Activated CD4-positive, CD25-positive, alpha-beta regulatory T cell (primary cell): ENCODE measurements at places on chromosomes 3 and 15.

- DNase-seq: peak; percentile 30
Measured at GRCh38 chr15:75732809-75733451, 20.3 kb upstream of the CSPG4 start.

- no peak for DNase-seq
Measured at GRCh38 chr3:69090021-69090420, 5.3 kb downstream of the ARL6IP5 start.

DNA sequence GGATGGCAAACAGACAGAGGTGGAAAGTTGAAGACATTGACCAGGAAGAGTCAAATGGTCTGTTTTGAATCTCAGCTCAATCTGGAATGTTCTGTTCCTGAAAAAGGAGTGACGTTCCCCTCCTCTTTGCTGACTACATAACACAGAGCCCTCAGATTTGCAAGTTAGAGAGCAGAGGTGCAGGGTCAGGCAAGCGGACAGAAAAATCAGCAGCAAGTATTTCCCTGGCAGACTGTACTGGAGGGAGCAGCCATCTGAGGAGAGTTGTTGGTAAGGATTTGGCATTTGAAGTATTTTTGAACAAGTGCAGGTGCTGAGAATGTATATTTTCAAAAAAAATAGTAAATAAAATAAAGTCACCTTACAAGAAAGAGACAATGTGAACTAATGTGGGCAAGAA, 17.6 kb downstream of the ZNF80 start:
- DNase-seq: no peak

DNA sequence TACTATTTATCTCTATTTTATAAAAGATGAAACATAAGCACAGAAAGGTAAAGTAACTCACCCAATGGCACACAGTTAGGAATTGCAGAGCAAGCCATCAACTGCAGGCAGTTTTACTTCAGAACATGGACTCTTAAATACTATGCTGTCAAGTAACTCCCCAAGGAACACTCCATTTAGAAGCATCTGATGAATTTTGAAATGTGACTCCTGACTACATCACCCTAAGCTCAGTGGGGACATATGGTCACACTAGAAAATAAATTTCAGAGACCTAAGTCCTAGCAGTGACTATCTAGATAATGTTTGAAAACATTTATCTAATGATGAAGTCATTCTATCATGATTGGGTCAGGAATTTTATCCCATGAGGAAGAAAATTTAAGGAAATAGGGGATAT, 272.8 kb upstream of the ARRDC4 start:
- no peak for DNase-seq

DNA sequence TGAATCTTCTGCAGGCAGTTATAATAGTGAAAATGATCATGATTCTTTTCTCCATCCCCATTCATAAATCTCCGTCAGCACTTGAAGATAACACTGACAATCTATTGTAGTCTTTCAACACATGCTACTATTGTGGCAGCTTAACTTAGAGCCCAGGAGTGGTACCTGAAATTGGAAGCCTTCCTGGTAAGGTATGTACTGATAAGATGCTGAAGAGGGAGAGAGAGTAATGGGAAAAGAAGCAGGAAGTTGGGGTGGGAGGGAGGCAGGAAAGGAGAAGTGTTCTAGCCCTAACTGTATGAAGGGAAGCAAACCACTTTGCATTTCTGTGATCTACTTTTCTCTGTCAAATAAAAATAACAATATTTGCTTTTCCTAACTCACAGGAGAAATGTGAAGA, 197.4 kb upstream of the RORA start:
- DNase-seq: no peak

DNA sequence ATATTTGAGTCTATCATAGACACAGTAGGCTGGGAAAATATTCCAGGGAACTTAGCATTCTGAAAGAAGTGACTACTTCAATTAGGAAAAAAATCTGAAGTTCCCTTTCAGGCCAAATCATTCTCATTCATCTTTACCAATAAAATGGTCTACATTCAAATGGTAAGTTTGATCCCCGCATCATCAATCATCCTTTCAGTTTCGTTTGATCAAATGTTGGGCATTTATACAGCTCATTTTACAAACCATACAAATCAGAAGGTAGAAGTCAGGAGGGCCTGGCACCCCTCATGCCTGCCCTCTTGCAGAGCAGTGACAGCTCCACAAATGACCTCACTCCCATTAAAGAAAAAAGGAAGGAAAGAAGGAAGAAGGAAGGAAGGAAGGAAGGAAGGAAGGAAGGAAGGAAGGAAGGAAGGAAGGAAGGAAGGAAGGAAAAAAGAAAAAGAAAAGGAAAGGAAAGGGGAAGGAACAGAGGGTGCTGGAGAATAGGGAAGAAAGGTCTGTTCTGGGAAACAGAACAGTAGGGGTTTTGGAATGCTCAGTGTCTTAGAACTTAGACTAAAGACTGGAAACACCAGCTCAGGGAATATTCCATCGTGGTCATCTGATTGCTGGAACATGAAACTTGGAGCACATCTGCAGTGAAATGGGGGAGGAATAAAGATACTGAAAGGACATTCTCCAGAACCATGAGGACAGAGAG, 86.1 kb downstream of the XXYLT1 start:
- no peak for DNase-seq

GRCh38 chr3:88038566-88038965, 20.2 kb downstream of the CGGBP1 start:
- no peak for DNase-seq

- DNase-seq: no peak
Measured at GRCh38 chr3:162142511-162142910, 645.9 kb downstream of the OTOL1 start.

GRCh38 chr3:17432236-17432635, 310.2 kb downstream of the TBC1D5 start:
- no peak for DNase-seq

DNA sequence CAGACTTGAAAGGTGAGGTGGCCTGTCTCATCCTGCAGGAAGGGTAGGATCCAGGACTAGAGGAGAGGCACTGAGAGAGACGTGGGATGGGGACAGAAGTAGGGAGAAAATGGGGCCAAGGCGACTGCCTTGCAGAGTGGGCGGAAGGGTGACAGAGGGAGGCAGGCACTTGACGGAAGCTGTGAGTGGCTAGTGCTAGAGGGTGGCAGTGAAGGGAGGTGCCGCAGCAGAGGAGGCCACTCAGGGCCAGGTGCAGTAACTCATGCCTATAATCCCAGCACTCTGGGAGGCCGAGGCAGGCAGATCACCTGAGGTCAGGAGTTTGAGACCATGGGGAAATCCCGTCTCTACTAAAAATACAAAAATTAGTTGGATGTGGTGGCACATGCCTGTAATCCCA, 7.3 kb downstream of the CCDC33 start:
- DNase-seq: no peak

DNA sequence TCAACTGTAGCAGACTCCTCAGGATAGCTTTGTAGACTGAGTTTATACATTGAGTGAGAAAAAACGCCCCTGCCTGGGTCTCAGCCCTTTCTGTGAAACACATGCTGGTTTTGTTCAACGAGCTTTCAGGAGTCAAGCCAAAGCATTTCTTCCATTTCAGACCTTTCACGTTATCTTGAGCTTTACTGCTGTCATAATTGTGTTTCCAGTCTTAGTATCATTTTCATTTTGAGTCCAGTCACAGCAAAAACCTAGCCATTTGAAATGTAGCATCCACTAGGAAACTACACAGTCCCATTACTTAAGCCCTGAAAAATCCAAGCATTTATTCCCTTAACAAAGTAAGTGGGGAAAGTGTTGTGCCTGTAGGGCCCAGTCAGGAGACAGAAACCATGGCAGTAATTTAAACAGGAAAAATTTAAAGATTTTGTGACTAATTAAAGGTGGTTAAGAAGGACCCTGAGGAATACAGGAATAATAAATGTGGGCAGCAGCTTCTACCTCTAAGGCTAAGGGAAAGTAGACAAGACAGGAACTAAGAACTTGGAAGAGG, 110.1 kb upstream of the ABHD17C start:
- DNase-seq: no peak

GRCh38 chr3:192817053-192817452, 89.7 kb upstream of the FGF12 start:
- no peak for DNase-seq

DNA sequence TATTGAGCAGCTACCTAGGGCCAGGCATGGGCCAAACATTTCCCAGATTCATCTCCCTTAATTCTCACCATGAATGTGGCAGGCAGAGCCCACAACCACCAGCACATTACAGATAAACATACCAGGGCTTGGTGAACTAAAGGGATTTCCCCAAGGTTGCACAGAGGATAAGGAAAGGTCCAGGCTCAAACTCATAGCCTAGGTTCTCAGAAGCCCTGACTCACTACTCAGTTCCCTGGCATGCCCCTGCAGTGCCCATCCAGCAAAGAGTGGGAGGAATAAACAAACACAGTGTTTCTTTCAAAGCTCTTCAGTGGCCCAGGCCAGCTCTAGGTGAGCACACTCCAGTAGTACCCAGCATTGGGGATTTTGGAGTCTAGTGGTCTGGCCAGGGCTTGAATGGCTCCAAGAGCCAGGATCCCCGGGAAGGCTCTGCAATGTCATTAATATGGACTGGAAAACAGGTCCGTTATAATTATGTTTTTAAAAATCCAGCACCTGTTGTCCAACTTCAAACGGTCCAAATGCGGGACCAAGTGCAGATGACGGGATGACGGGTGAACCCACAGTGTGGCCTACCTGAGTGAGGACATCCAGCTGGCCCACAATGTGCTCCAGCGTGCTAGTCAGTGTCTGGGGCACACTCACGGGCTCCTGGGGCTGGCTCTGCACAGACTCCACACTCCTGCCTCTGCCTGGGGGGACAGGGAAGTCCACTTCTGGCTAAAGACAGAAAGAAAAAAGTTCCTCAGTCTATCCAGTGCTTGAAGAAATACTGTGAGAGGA, 39.8 kb upstream of the DUSP7 start:
- DNase-seq: no peak

- no peak for DNase-seq
Measured at GRCh38 chr15:77527164-77527778, 105.4 kb downstream of the LINGO1 start.
